ENCODE measurements at places on chromosomes 6 and 20.

GRCh38 chr6:42727627-42728026 lies 5.2 kb upstream of the PRPH2 start:
- DNase-seq, result no peak

GRCh38 chr6:2503816-2504494 lies 246.8 kb downstream of the MYLK4 start:
- DNase-seq, result no peak

DNA sequence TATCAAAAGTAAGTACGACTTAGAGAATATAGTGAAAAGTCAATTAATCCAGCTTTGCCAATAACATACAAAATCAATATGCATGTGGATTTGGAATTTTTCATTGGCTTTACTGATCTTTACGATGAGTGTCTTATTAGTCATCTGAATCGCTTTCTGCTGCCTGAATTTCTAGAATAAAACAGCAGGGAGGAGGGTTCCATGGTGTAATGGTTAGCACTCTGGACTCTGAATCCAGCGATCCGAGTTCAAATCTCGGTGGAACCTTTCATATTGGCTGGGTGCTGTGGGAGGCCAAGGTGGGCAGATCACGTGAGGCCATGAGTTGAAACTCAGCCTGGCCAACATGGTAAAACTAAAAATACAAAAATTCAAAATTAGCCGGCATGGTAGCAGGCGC lies 448.8 kb downstream of the RNF144B start:
- no peak for DNase-seq

DNA sequence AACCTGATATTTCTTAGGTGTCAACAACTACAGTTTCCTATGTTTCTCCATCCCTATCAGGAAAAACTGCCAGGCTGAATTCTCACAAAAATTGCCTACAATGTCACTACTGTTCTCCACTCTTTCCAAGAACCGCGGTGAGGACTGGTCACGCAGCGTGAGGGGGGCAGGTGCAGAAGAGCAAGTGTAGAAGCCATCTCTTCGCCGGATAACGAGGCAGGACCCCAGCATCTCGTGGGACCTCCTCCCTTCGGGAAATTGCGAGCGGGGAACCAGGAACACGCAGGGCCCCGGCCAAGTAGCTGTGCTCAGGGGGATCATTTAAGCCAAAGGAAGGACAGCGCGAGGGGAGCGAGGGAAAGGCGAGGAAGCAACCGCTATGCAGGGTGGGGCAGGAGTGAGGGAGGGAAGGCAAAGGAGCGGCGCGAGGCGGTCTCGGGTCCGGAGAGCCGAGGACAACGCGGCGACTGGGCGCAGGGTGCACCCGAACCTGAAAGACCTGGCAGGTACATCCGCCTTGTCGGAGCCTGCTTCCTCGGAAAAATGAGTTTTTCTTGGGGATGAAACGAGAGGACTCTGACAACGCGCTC lies 559 bp downstream of the APMAP start:
- no peak for DNase-seq

- DNase-seq, result no peak
Observed at GRCh38 chr20:4488407-4489339, 233.0 kb upstream of the PRND start.

- no peak for DNase-seq
Observed at GRCh38 chr6:106216527-106216926, 109.0 kb downstream of the ATG5 start.

DNA sequence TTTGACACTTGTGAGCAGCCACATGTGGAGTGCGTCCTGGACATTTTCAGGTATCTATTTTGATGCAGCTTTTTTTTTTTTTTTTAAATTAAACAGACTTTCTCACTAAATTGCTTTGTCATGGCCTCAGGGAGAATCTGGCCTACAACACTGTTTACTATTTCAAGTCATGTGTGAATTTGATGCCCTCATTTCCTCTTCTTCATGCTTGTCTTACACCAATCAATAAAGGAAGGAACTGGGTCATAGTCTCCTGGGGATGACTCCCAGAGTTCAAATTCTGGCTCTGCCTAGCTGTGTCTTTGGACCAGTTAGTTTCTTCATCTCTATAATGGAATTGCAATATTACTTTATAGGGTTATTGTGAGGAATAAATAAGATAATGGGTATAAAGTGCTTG lies 554.1 kb downstream of the PRKN start:
- no peak for DNase-seq

Measured in ecto neural progenitor cell (in vitro differentiated cells).